ENCODE measurements at places on chromosomes 4 and X. TPM values are rescaled to one million over a fixed set of nuclear protein-coding genes. Genes with fewer than 3 reads are reported as not detected.

DNA sequence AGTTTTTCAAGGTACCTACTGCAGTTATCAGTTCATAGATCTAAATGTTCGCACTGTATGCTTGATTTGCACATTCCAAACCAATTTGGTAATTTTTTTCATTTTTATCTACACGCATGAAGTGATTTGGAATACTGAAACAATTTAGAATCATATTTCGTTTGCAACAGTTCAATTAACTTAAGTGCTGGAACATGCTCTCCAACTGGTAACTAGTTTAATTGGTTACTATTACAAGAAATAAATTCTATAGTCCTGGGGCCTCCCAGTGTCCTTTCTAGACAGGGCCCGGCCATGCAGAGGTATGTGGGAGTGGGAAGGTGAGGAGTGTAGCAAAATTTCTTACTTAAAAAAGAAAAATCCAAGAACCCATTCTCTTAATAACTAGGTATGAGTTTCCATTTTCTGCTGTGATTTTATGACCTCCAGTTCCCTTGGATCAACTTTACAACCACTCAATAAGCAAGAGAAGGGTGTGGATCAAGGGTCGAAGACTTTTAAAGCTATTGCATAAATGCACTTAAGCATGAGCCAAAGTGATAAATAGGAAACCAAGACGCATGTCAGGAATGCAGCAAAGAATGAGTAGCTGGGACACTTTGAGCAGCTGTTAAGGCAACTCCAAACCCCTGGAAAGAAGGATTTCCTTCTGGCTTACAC is 106.9 kb downstream of the PPARGC1A start:
- DNase-seq = no peak
- H3K4me1 ChIP-seq = no peaks in the 10 kb centered on the region
- H3K27ac ChIP-seq = no peak overlapping the region
- H3K27me3 ChIP-seq = no peaks in the 10 kb centered on the region
- no peaks in the 10 kb centered on the region for H3K36me3 ChIP-seq

GRCh38 chrX:78027798-78028197 is 58.4 kb upstream of the PGAM4 start:
- H3K4me1 ChIP-seq = no peaks in the 10 kb centered on the region
- no peaks in the 10 kb centered on the region for H3K27me3 ChIP-seq
- no peak for DNase-seq
- no peak overlapping the region for H3K27ac ChIP-seq

- no peak for DNase-seq
- H3K36me3 ChIP-seq = no peaks in the 10 kb centered on the region
- no peak overlapping the region for H3K27ac ChIP-seq
- H3K4me3 ChIP-seq = no peak overlapping the region
- no peaks in the 10 kb centered on the region for H3K4me1 ChIP-seq
Measured at GRCh38 chr4:110306303-110306702, 107.9 kb upstream of the ELOVL6 start.

- no peaks in the 10 kb centered on the region for H3K36me3 ChIP-seq
- no peak for DNase-seq
- H3K27me3 ChIP-seq = no peaks in the 10 kb centered on the region
Measured at GRCh38 chrX:262381-262909, 18.7 kb upstream of the PLCXD1 start.

GRCh38 chrX:35880601-35881000 is 38.9 kb upstream of the CFAP47 start:
- no peak overlapping the region for H3K27ac ChIP-seq
- no peaks in the 10 kb centered on the region for H3K4me1 ChIP-seq
- no peaks in the 10 kb centered on the region for H3K36me3 ChIP-seq
- H3K27me3 ChIP-seq = no peaks in the 10 kb centered on the region
- H3K4me3 ChIP-seq = no peak overlapping the region
- DNase-seq = no peak

Gene TRIM2
- 6.4 TPM for total RNA-seq
